ENCODE measurements at places on chromosomes 5 and 9.

DNA sequence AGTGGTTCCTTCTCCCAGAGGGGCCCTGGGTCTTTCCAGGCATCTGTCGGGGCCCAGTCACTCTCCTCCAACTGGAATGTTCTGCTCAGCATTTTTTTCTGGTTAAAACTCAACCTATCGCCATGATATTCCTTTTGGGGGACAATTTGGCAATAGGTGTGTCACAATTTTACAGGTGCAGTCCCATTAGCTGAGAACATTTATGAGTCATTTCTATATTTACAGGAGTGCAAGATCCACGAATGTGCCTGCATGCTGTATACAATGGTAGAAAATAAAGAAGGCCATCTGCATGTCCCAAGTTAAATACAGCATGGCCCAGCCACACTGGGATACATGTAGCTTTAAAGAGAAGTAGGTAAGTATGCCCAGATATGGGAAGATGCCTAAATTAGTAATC, 28.8 kb upstream of the SEMA4D start:
- no peak for DNase-seq

DNA sequence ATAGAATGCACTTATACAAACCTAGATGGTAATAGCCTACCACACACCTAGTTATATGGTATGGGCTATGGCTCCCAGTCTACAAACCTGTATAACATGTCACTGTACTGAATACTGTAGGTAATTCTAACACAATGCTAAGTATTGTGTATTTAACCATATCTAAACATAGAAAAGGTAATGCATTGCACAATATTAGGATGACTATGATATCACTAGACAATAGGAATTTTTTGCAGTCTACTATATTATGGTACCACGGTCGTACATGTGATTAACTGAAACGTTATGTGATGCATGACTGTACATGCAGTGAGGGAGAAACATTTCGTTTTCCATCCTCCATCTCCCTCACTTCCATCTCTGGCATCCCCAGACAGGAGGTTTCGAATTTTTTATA, 130.5 kb downstream of the ELAVL2 start:
- no peak for DNase-seq

DNA sequence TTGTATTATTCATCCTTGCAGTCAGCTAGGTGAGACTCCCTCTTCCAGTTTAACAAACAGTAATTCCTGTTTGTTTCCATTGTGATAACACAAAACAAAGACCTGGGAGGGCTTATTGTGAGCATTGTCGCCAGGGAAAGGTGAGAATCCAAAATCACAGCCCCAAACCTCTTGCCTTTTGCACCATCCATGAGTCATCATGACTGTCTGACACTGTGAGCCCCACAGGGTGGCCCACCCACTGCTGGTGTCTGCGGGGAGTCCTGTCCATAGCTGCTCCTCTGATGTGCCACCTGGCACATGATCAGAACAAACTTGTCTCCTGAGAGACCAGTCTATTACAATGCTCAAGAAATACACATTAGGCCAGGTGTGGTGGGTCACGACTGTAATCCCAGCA, 33.7 kb upstream of the S1PR3 start:
- DNase-seq = no peak

GRCh38 chr9:76112151-76112550, 221.7 kb downstream of the PCSK5 start:
- DNase-seq = no peak

GRCh38 chr9:4678679-4679267, 596 bp upstream of the CDC37L1 start:
- DNase-seq = no peak

DNA sequence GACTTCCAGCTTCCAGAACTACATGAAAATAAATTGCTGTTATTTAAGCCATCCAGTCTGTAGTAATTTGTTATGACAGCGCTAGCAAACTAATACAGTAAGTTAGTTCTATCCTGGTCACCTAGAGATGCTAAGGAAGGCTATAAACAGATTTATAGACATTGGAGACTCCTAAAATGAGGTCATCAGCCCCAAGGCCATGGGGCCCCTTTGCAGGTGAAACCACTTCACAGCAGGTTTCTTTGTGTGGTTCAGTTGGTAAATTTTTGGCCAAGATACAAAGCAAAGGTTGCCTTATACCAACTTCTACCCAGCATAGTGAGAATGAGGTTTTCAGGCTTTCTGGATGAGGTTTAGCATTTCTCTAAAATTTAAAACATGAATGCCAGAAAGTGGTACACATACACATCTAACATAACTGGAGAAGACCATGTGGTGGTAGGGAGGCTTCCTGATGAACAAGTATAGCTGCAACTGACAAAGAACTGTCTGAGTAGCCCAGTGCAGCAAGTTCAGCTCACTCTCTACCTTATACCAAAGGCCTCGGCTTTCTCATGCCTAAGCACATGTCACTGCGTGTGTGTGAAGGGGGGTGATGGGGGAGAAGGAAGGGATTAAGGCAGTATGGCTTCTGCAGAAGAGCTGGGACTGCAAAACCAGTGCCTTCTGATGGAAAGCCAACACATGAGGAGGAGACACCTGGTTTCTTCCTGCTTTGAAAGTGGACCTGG, 264.6 kb upstream of the TAS2R1 start:
- no peak for DNase-seq

DNA sequence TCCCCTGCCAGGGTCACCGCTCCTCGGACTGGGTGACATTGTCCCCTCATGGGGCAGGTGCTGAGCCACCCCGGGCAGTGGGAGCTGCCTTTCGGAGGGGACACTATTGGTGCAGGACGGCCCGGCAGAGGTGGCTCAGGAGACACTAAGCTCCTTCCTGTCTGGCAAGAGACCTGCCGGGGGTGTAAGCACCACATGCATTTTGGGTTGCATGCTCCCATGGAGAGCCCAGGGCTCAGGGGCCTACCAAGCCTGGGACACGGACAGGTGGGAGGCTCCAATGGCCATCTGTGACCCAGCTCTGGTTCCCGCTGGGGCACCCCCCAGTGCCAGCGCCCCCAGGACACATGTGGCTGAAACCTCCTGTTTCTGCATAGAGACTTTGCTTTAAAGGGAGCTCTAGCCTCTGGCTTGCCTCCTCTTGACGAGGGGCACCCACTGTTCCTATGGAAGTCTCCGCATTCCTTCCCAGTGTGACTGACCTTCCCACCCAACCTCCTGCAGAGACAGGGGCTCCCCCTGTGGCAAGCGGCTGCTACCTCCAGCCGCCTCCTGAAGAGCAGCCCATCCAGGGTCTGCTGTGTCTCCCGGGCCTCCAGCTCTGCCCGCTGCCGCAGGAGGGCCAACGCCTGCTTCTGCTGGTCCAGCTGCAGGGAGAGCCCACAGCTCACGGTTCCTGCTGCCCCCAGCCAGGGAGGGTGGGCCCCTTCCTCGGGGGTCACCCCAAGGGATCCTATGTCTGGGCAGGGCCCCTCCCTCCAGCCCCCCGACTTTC, 28.1 kb downstream of the CCDC187 start:
- peak; percentile 57 for DNase-seq

DNA sequence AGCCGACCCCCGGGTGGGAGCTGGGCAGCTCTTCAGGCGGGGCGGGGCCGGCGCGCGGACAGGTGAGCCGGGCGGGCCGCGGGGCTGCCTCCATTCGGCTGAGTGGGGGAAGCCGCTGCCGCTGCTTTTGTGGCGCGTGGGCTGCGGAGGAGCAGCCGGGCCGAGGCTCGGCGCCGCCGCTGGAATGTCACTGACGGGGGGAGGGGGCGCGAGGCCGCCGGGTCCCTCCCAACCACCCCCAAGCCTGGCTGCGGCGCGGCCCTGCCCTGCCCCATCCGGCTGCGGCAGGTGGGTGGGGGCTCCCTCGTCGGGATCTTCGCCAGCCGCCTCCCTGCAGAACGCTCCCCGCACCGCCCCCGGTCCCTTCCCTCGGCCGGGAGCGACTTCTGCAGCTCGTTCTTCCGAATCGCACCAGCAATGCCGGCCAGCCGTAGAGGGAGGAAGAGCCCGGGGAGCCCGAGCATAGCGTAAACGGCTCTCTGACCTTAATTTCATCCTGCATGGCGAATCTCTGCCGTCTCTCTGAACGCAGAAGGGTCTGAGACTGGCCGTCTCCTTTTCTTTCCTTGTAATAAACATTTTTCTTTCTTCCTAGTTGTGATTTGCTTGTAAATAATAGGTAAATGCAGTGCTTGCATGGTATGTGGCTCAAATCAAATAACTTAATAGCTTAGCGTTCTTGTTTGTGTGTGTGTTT, 505 bp downstream of the SPTAN1 start:
- peak; percentile 43 for DNase-seq

DNA sequence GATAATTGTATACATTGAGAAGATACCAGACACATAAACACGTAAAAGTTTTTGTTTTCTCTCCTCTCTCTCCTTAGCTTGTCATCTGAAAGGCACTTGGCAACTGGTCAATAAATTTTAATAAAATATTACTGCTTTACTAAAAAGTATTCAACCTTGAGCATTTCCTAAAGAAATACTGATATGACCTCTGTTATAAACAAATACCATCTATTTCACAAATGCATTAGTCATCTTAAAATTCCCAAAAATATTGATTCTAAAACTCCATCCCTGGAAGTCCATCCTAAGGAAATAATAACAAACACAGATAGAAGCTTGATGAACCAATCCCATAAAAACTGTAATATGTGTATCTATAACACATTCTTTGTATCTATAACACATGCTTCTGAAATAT, 483.2 kb downstream of the TLR4 start:
- DNase-seq = no peak

- no peak for DNase-seq
Observed at GRCh38 chr5:105905392-105905791, 1765.3 kb downstream of the EFNA5 start.

DNA sequence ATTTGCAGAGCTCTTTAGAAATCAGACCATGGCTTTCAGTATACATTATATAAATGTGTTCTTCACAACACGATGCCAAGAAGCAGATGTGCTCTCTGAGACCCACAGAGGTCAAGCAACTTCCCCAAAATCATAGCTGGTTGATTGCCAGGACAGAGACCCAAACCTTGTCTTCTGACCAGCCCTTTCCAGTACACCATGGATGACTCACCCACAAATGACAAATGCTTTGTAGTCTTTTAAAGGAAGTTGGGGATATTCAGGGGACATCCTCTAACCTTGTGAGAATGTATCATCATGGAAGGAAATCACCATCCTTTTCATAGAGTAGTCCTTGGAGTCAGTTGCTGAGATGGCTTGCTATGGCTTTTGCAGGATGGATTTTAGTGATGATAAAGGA, 30.1 kb downstream of the ZNF462 start:
- DNase-seq = no peak

DNA sequence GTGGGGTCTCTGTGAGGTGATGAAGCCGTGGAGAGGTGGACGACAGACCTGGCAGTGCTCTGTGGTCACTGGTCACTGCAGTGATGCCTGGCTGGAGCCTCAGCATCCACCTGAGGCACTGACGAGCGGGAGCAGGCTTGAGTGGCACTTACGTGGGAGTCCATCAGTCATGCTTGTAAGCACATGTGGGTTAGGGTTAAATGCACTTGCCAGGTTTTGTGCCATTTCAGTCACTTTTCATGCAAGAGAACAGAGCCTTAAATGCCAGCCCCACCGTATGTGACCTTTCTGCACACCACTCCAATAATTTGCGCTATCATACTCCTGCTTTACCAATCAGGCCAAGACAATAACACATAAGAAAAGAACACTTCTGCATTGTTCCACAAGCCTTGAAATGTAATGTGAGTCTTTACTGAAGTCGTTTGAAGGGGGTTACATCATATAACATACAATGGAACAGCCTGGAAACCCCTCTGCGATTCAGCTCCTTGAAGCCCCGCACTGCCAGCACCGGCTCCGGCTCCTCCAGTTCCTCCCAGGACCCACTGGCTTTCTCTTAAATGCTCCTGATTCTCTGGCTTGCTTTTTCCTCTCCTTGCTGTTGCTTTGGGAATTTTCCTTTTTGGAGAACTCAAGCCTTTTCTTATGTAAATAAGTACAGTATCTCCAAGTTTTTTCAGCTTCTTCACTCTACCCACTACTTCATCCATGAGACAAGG, 59.4 kb upstream of the CTXN3 start:
- no peak for DNase-seq

GRCh38 chr5:169063316-169063953, 237.5 kb downstream of the SLIT3 start:
- no peak for DNase-seq

DNA sequence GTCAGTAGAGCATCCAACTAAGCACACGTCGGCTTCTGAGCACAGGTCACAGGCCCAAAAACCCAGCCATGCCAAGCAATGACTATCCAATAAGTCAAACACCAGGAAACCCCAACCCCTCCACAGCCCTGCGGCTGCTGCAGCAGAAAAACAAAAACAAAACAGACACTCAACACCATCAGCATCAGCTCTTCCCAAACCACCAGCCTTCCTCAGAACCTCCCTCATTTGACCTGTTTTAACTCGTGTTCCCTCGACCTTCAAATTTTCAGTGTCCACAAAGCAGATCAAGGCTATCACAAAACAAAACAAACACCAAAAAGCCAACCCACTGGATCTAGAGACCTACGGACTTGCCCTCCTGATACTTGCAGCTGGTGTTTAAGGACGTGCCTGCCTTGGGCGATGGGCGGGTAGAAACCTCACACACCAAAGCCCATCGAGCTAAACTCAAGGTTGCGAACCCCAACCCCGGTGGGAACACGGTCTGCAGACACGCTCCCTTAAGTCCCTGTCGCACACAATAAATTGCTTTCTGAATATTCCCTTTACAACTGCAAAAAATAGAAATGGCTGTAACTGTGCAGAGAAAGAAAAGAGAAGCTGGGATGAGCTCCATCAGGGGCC, 247.1 kb upstream of the ANKRD55 start:
- DNase-seq = peak; percentile 35

GRCh38 chr5:61464512-61464911, 132.5 kb downstream of the ZSWIM6 start:
- no peak for DNase-seq

- DNase-seq = no peak
Observed at GRCh38 chr5:65127161-65127901, 354.4 kb downstream of the ADAMTS6 start.

GRCh38 chr9:136589766-136590763, 44.2 kb upstream of the NOTCH1 start:
- DNase-seq = no peak

DNA sequence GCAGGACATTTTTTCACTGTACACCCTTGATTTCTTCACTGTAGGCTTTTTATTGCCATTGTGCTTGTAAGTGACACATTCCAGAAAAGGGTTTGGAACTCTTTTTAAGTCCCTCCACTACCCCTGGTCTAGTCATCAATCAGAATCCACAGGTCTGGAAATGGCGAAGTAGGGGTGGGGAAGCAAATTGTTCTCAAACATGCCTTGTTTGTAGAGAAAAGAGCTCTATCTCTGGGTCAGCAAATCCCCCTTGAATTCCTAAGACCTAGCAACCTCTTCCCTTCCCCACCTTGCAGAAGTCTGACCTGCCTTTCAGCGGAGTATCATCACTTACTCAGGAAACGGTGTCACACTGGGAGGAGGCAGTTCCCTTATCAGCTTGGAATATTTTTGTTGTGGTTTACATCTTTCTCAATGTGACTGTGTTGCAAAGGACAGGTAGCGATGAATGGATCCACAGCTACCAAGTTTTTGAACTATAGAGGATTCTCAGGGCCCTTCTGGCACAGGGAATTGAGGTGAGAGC, 3.2 kb downstream of the SH3RF2 start:
- DNase-seq = no peak

DNA sequence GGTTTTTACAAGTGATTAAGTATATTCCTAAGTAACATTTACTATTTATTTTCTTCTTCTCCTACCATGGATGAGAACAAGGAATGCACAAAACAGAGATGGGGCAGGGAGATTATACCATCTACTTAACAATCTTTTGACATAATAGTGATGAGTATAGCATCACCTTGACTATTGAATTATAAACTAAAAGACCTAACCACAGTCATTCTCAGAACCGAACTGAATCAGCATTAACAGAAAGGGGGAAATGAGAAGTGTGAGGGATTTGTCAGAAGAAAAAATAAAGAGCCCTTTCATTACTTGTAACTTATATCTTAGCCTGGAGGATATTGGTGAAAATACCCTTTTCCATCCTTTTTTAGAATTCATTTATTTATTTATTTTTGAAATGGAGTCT, 21.9 kb downstream of the OR2Y1 start:
- no peak for DNase-seq
